ENCODE measurements at places on chromosomes 4 and X.

- no peak for DNase-seq
Measured at GRCh38 chr4:169410839-169411770, 140.3 kb upstream of the SH3RF1 start.

- no peak for DNase-seq
Measured at GRCh38 chrX:108875548-108875947, 139.2 kb upstream of the IRS4 start.

DNA sequence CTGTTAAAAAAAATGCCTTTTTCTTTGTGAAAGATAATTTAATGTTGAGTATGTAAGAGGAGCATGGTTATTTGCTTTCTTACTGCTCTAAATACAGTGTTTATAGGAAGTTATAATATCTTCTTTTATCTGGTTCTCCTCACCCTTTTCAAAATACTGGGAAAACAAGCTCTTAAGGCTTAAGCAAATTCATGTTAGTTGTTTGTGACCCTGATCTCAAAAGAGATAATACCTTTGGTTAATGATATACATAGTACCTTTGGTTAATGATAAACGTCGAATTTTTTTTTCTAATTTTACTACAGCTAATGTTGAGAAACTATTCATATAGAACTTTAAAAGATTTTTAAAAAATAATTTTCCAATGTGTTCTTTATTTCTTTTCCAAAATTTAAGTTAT, 180.1 kb downstream of the RAPGEF2 start:
- DNase-seq = no peak

DNA sequence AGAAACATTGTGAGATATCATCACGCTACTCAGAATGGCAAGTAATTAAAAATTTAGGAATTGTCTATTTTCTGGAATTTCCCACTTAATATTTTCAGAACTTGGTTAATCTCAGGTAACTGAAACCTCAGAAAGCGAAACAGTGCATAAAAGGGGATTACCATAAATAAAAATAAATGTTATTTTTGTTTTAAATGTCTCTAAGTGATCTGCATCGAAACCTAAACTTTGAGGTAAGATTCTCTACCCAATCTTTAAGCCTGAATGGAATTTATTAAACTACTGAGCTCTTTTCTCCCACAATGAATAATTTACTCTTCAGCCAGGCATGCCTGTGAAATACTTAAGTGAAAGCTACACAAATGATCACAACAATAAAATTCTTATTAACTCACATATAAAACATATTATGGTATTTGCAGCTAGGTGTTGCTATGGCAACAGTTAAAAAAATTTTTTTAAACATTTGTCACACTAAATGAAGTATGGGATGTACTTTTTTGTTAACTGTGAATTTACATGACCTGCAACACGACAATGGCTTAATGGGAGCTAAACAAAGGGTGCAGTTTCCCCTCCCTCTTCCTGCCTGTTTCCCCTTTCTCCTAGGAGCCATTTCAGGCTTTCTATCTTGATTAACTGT, 220.2 kb upstream of the PRPS2 start:
- DNase-seq = no peak
